ENCODE measurements at places on chromosomes 1 and 21.

- DNase-seq = peak; percentile 88
Observed at GRCh38 chr1:212699104-212699624, 476 bp downstream of the BATF3 start.

DNA sequence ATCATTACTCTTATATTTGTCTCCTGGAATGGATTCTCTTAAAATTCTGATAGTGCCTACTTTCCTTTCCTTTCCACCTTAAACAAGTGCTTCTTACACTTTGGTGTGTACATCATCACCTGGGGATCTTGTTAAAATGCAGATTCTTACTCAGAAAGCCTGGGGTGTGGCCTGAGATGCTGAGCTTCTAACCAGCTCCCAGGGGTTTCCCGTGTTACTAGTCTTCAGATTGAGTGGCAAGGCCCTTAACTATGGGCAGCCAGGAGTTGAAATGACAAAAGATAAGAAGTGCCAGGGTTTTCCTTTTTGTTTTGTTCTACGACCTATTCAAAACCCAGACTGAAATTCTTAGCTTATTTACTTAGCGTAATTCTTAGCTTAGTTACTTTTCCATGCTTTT is 159.2 kb downstream of the HFM1 start:
- no peak for DNase-seq

- no peak for DNase-seq
Observed at GRCh38 chr1:23817633-23818032, 7.6 kb downstream of the HMGCL start.

DNA sequence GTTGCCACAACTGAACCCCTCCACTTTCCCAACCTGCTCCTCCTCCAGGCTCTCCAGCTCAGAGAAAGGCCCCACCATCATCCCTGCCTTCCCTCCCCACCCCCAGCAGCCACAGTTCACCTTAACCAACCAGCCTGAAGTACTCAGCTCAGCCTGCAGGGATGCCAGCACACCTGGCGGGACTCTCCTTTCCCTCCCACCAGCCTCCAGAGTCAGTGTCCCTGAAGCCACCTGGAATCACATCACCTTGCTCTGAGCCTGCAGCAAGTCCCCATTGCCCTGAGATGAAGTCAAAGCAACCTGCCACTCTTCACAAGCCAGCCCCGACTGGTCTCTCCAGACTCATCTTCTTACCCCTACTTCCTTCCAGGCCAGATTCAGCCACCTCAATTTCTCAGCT is 26.2 kb upstream of the ZC3H12A start:
- peak; percentile 51 for DNase-seq

- DNase-seq = no peak
Observed at GRCh38 chr21:20943561-20943997, 54.6 kb upstream of the NCAM2 start.

DNA sequence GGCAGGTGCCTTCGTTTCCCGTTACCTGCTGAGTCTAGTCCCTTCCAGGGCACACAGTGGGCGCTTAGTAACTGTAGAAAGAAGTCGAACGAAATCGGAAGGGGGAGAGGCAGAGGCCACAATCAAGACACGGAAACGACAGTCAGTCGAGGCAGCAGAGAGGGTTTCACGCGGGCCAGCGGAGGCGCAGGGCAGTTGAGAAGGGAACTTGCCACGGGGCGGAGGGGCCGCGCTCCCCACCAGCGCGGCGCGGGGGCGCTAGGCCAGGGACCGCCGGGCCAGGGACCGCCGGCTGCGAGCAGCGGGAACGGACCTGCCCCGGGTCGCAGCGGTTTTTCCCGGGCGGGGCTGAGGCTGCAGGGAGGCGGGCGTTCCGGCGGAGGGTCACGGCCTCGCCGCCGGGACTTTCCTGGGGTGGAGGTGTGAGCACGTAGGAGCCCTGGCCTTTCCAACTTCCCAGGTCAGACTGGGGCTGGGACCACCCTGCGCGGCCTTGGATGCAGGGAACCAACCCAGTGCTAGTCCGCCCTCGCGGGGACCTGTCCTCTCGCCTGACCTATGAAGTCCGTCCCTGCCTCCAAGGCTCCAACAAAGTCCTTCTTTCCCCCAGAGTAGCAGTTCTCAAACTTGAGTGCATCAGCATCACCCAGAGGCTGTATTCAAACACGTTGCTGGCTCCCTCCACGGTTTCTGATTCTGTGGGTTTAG is 150.1 kb upstream of the FGGY start:
- peak; percentile 89 for DNase-seq

DNA sequence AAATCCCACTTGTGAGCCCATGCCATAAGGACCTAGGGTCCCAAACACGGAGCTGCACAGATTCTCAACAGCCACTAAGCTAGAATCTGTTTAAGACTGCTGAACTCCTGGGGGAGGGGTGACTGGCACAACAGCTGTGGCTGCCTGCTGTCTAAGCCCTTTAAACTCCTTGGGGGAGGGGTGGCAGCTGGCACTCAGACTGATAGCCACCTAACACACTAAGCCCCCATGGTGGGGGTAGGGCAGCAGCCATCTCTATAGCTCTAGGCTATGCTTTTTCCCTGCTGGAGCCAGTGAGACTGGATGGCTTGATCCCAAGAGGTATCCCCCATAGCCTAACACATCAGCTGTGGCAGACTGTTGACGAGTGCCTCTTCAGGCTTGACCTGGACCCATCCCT is 73.3 kb upstream of the FMO3 start:
- no peak for DNase-seq

- DNase-seq = no peak
Observed at GRCh38 chr1:67332653-67333529, 25.2 kb downstream of the IL12RB2 start.

GRCh38 chr1:230842801-230843200 is 25.5 kb downstream of the C1orf198 start:
- peak; percentile 74 for DNase-seq

GRCh38 chr1:228017356-228018124 is 10.7 kb downstream of the WNT3A start:
- DNase-seq = peak; percentile 40

- DNase-seq = no peak
Observed at GRCh38 chr21:36125512-36126207, 9.2 kb upstream of the CBR3 start.

GRCh38 chr1:192066202-192066601 is 92.1 kb upstream of the RGS18 start:
- no peak for DNase-seq

- peak; percentile 76 for DNase-seq
Observed at GRCh38 chr1:12547586-12548225, 70.3 kb downstream of the DHRS3 start.

DNA sequence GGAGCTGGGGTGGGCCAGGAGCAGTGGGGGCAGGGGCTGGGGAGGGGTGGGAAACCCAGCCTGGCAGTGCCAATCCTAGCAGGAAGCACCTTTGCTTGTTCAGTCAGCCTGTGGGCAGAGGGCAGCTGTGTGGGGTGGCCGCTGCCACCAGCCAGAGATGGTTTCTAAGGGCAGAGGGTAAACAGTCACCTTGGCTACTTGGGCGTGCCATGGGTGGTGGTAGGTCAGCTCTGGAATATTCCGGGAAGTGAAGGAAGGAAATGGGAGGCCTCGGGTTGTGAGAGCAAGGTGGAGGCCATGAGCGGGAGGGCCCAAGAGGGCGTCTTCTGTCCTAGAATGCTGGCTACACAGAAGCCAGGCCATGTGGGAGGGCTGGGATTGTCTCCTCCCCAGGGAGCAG is 20.7 kb upstream of the WNT4 start:
- no peak for DNase-seq

Data from posterior vena cava (tissue), 2 donors.